ENCODE measurements at places on chromosomes 6 and 20.

- no peak for DNase-seq
These were observed 260.3 kb upstream of the MOCS1 start for GRCh38 chr6:40194447-40195170.

GRCh38 chr6:54970337-54970736 lies 123.8 kb downstream of the FAM83B start:
- no peak for DNase-seq

- peak; percentile 81 for DNase-seq
These were observed 39.8 kb upstream of the ARHGAP18 start for GRCh38 chr6:129749749-129750120.

DNA sequence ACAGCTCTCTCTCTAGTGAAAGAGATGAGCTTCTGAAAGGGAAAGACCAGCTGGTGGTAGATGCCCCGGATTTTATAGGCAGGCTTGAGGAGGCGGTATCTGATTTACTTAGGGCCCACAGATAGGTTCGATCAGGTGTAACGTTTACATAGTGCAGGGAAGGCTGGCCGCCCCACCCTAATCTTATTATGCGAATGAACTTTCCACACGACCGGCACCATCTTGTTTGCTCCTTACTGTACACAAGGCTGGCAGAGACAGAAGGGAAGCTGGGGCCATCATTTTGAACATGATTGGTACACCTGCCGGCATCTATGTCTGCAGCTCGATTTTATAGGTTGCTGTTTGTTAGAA lies 212.0 kb upstream of the JARID2 start:
- no peak for DNase-seq

- no peak for DNase-seq
These were observed 74.4 kb downstream of the PRL start for GRCh38 chr6:22222469-22222868.

- DNase-seq, result no peak
These were observed 26.5 kb downstream of the PLCG1 start for GRCh38 chr20:41163821-41164220.

Data from adipocyte (in vitro differentiated cells).